K562 (cell line): ENCODE measurements at places on chromosomes 2 and 18.

DNA sequence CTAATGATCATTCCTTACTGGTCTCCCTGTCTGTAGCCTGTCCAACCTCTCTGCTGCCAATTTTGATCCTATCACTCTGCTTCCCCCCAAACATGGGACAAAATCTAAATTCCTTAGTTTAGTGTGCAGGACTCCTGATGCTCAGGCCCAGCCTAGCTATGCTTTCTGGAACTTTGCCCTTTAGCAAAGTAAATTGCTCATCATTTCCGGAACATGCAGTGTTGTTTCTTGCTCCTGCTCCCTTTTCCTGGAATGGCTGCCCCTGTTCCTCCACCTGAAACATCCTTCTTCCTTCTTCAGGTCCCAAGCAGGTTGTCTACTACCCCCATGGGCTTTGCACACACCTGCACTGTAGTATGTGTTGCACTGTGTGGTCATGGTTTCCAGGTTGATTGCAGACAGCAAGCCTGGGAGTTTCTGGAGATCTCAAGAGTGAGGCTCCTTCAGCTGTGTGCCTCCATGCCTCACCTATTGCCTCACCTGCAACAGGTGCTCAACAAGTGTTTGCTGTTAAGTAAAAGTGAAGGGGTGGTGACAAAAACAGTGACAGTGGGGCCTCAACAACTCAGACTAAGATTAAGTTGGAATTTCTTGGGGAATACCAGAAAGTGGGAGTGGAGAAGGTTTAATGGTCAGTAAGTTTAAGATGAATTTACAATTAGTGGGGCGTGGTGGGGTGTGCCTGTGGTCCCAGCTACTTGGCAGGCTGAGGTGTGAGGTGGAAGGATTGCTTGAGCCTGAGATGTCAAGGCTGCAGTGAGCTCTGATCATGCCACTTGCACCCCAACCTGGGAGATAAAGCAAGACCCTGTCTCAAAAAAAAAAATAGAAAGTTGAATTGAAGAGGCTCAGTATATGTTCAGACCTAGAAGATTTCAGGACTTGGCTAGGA lies 120.0 kb downstream of the DNAH6 start:
- H3K36me3 ChIP-seq, result no peaks in the 10 kb centered on the region
- H3K27ac ChIP-seq, result no peak overlapping the region

GRCh38 chr2:64226611-64227010 lies 82.4 kb upstream of the PELI1 start:
- H3K27me3 ChIP-seq, result no peaks in the 10 kb centered on the region
- no peaks in the 10 kb centered on the region for H3K36me3 ChIP-seq
- peaks cover 5% of the 10 kb centered on the region; the same call in 1 of the 2 replicates for H3K4me1 ChIP-seq
- no peak overlapping the region for H3K4me3 ChIP-seq
- H3K27ac ChIP-seq, result no peak overlapping the region
- no peak for DNase-seq

DNA sequence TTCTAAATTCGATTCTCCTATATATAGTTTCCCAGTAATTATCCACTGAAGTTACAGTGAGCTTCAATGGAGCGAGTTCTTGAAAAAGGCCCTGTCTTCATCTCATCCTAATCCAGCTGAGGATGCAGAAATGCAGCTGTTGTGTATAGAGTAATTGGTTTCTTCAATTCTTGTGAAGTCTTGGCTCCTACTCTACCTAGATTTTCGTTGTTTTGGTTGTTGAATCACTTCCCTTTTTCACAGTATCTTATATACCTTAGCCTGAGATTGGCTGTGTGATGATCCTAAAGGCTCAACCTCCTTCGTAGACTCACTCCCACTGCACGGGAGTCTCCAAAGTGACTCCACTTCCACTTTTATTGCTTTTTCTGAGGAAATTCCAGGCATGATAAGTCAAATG lies 280.4 kb downstream of the PARD3B start:
- H3K4me3 ChIP-seq, result no peak overlapping the region
- H3K27ac ChIP-seq, result no peak overlapping the region
- no peaks in the 10 kb centered on the region for H3K36me3 ChIP-seq
- no peaks in the 10 kb centered on the region for H3K4me1 ChIP-seq
- no peak for DNase-seq

DNA sequence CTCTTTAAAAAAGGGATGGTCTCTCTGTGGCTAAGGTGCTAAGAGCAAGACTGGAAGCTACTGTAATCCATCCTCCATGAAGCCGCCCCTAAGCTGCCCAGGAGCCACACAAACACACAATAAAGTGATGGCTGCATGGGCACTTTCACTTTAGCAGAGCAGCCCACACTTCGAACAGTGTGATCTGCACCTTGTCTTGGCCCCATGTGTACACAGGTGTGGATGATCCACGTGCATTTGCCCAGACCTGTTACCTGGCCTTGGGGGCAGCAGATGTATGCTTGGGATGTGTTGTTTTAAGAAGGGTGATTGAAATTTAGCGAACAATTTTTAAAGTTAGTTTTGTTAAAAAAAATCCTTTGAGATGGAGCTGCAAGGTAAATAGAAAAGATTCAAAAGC lies 39.9 kb downstream of the TMEM178A start:
- no peak overlapping the region for H3K27ac ChIP-seq
- no peak for DNase-seq
- H3K4me3 ChIP-seq, result no peak overlapping the region
- H3K4me1 ChIP-seq, result no peaks in the 10 kb centered on the region
- no peaks in the 10 kb centered on the region for H3K36me3 ChIP-seq

DNA sequence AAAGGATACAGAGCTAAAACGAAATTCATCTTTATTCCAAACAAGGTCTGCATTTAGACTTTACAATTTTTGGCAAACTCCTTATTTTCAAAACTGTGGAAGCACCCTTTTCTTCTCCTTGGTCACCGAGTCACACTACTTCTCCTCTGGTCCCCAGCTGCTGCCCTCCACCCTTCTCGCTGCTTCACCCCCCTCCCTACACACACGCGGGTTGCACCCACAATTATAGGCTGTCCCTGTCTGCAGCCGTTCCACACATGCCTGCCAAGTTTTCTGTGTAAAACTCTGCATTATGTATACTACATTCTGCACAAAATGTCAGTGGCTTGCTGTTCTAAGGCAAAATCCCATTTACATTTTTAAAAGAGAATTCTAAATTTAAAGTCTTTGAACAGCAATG lies 63.5 kb downstream of the PTPN2 start:
- no peak overlapping the region for H3K4me3 ChIP-seq
- H3K27me3 ChIP-seq, result no peaks in the 10 kb centered on the region
- no peak for DNase-seq
- H3K27ac ChIP-seq, result no peak overlapping the region

GRCh38 chr2:184031402-184032147 lies 566.8 kb upstream of the ZNF804A start:
- DNase-seq, result no peak
- H3K36me3 ChIP-seq, result no peaks in the 10 kb centered on the region
- H3K27ac ChIP-seq, result no peak overlapping the region
- no peaks in the 10 kb centered on the region for H3K27me3 ChIP-seq

DNA sequence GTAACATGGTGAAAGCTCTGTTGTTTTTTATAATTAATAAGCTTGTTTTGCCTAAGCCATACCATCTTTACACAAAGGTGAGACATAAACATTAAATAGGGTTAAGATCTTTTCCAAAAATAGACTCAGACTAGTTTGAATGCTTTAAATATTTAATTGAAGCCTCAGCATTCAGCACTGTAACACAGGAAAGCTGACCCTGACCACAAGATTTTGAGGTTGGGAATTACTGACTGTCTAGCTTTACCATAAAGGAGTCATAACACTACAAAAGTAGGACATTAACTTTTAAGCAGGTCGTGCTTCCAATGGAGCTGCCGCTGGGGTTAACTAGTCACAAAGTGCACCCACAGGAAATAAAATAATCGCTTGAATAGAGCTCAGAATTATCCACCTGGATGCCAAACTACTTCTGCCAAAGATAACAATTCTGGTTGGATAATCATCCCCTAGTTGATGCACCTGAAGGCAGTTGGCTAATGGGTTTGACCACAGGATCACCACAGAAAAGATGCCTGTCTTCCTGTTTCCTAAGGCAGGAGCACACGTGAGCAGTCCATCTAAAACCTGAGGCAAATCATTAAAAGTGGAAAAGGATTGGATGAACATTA lies 106.2 kb downstream of the COBLL1 start:
- no peak overlapping the region for H3K27ac ChIP-seq
- H3K4me1 ChIP-seq, result no peaks in the 10 kb centered on the region
- no peaks in the 10 kb centered on the region for H3K36me3 ChIP-seq

DNA sequence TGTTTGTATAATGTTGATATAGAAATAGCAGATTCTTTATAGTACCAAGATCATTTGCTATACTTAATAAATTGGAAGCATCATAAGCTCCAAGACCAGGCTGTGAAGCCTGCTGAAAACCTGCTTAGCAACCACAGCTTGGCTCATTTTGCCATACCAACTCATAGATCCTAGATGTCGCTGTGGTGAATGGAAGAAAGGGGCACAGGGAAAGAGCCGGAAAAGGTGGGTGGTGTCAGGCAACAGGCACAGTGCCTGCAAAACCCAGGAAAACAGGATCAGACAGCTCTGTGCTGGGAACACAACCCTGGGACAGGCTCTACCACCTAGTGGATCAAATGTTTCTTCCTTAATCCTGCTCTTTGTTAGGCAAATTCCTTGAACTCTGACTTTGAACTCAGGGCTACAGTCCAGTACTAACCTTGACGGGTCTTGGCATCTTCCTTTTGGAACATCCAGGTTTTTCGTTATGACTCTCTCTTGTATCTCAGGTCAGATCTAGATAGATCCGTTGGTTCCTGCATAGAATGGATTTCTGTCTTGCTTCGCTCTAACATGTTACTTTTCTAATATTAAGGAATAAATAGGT lies 31.6 kb downstream of the TWSG1 start:
- no peaks in the 10 kb centered on the region for H3K4me1 ChIP-seq
- peaks cover 20% of the 10 kb centered on the region; the same call in 2 of the 3 replicates for H3K36me3 ChIP-seq

GRCh38 chr2:195863564-195863963 lies 205.1 kb downstream of the DNAH7 start:
- H3K27ac ChIP-seq, result no peak overlapping the region
- H3K4me1 ChIP-seq, result no peaks in the 10 kb centered on the region
- DNase-seq, result no peak

- no peak overlapping the region for H3K4me3 ChIP-seq
- no peak overlapping the region for H3K27ac ChIP-seq
- no peak for DNase-seq
- no peaks in the 10 kb centered on the region for H3K27me3 ChIP-seq
Observed at GRCh38 chr18:7766346-7766745, 199.2 kb downstream of the PTPRM start.

DNA sequence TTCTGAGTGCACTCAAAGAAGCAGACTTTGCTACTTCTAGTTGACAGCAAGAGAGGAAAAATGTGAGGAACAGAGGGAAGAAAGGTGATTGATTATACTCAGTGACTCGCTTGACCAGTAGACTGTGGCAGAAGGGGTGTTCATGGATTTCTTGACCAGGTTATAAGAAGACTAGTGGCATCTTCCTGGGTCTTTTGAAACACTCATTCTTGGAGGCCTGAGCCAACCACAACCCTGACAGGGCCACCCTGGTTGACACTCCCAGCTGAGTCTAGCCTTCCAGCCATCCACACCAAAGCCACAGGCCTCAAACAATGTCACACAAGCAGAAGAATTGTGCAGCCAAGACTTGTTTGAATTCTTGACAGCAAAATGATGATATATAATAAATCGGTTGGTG lies 366.3 kb downstream of the SS18 start:
- no peak for DNase-seq
- H3K4me1 ChIP-seq, result no peaks in the 10 kb centered on the region
- no peaks in the 10 kb centered on the region for H3K27me3 ChIP-seq
- no peak overlapping the region for H3K4me3 ChIP-seq

- H3K4me1 ChIP-seq, result no peaks in the 10 kb centered on the region
- no peaks in the 10 kb centered on the region for H3K36me3 ChIP-seq
- no peak overlapping the region for H3K4me3 ChIP-seq
- no peak for DNase-seq
Observed at GRCh38 chr18:23066504-23067039, 68.7 kb upstream of the CABLES1 start.

DNA sequence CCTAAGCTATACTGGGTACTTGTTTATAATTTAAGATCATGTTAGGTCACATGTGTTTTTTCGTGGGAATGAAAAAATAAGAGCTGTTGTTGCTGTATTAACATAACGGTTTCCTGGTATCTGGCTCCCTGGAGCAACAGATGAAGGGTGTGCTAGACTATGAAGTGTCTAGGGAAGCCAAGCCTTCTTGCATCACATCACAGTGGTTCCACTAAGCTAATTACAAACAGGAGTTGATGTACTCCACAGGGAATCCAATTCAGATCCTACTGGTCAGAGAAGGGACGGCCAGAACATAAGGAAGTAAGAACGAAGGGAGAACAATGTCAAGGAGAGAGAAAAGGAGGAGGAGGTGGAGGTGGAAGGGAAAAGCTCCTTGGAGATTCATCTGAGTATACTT lies 193.0 kb upstream of the CYP26B1 start:
- H3K36me3 ChIP-seq, result no peaks in the 10 kb centered on the region
- H3K4me3 ChIP-seq, result no peak overlapping the region
- no peaks in the 10 kb centered on the region for H3K27me3 ChIP-seq

DNA sequence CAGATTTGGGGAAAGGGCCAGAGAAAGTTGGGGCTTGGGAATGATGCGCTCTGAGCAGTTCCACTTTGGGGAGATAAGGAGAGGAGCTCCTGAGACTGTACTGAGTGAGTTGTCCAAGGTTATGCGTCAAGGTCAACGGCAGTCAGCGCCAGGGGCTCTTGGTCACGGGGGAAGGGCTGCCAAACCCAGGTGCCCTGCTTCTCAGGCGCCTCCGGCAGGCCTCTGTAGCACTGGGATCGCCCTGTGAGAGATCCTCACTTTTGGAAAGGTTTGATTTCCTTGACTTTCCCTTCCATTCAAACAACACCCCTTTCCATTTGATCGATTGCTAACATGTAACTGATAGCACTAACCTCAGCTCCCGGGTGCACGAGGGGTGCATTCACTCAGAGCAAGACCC lies 136.5 kb upstream of the SOX11 start:
- no peak overlapping the region for H3K4me3 ChIP-seq
- no peaks in the 10 kb centered on the region for H3K4me1 ChIP-seq
- H3K27me3 ChIP-seq, result no peaks in the 10 kb centered on the region
- H3K27ac ChIP-seq, result no peak overlapping the region
- DNase-seq, result no peak
